ENCODE measurements at places on chromosomes 1 and 21.
A peak's percentile ranks its signal among the peaks of the same experiment; 100 is the strongest.

DNA sequence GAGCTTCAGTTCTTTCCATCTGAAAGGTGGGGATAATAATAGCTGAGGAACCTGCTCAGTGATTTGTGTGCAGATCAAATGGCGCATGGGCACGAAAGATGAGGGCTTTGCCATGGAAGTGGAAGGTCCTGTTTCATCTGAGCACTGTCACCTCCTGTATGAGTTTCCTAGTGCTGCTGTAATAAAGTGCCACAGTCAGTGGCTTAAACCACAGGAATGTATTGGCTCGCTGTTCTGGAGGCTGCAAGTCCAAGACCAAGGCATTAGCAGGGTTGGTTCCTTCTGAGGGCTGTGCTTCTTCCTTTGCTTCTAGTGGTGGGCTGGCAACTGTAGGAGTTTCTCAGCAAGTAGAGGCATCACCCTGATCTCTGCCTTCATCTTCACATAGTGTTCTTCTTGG lies 51.1 kb upstream of the RBM15 start:
- no peak for DNase-seq

DNA sequence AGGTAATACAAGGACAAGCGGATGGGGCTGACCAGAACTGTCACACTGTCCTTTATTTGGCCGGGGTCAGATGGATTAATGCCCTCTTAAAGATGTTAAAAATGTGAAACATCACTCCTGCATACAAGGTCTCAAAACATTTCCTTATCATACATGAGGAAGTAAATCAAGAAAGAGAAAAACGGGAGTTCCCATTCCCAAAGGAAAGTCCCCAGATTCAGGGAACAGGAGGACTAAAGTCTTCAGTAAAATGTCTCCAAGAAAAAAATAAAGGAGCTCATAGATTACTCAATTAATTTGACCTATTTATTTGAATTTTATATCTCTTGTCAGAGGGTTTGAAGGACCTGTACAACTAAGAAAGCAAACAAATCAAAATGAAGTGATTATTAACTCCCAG lies 13.4 kb upstream of the HSD11B1 start:
- DNase-seq, result no peak

DNA sequence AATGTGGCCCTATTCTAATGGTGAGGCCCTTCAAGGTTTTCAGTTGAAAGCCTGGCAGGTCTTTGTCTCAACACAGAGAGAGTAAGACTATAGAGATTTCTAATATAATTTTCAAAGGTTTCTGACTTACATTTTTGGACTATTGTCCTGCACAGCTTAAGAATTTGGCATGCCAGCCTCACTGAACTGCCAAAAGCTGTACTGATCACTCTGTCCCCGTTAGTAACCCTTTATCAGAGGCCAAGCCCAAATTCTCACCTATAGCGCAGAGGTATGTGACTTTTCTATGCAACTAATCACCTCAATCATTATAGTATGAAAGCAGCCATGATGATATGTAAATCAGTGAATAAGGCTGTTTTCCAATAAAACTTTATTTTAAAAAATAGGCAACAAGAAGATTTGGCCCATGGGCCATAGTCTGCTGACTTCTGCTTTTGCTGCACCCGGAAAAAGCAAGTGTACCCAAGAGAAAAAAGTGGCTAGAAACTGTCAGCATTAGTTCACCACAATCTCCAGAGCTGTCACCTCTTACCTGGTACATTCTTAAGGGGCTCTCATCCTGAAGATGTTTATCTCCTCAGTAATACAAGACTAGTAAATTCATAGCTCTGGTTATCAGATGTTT lies 85.4 kb downstream of the PIGK start:
- DNase-seq, result peak; percentile 24

DNA sequence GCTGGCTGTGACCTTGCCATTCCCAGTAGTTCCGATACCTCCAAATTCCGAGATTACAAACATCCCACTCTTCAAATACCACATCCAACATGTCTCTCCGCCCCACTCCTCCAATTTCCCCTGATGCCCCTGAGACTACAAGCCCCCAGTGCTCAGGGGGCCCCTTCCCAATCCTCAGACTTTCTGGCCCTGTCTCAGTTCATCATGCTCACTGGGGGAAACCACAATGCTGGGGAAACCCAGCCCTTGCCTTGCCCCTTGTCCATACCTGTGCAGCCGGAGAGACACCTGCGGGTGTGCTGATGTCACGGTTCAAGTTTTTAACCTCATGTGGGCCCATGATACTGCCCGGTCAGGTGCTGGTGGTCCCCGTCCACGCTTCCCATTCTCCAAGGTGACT lies 226.6 kb downstream of the CAMTA1 start:
- no peak for DNase-seq

- no peak for DNase-seq
These were observed 13.2 kb downstream of the IFNLR1 start for GRCh38 chr1:24173638-24174575.

DNA sequence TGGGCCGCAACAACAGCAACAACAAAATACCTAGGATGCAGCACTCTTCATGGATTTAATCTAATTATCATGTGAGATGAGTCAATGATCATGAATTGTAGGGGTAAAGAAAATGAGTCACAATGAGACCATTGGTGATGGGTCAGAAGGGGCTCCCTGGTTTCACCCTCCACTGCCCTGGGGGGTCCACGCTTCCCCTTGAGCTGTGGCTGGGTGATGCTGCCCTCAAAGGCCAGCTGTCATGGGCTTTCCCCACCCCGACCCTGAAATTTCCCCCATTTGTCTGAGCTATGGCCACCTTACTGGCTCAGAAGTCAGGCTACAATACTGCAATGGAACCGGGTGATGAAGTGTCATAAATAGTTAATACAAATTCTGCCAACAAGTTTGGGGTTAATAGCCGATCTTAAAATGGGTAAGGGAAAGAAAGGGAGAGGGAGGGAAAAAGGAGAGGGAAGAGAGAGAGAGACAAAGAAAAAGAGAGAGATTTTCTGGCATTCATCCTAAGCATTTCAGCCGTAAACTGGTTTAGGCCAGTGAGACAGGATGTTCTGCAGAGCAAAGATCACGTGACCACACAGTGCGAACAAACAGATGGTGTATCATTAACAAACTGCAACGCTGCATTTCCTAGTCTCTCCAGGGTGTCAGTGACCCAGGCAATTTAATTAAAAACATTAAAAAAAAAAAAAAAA lies 143.4 kb upstream of the ERRFI1 start:
- DNase-seq, result peak; percentile 97

DNA sequence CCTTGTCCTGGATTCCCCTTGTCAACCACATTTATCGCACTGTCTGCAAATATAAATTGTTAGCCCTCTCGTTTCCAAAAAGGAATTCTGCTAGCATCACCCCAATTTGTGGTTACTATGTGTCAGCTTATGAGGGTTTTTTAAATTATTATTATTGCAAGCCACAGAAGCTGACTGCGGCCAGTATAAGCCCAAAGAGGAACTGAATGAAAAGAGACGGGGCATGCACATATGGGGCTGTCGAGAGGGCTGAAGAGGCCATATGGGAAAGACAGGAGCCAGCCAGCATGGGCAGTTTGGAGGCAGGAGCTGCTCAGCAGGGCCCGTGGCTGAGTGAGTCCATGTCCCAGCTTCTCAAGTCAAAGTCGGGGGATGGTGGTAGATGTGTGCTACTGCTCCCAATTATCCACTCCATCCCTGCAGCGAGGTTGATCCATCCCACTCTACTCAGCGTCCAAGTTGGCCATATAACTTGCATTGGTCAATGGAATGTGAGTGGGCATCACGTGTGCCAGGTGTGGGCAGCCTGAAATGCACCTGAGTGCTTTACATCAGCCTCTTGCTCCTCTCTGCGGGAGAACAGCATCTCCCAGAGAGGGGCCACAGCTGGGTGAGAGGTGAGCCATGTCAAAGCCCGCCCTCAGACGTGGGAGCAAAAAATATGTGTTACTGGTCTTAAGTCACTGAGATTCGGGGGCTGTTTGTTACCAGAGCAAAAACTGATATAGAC lies 37.6 kb upstream of the LDLRAP1 start:
- peak; percentile 92 for DNase-seq

GRCh38 chr1:180451504-180451903 lies 50.9 kb downstream of the ACBD6 start:
- DNase-seq, result no peak

GRCh38 chr1:96048572-96049212 lies 672.9 kb upstream of the PTBP2 start:
- no peak for DNase-seq
